ENCODE measurements at places on chromosomes 4 and X. TPM values are rescaled to one million over a fixed set of nuclear protein-coding genes. Genes with fewer than 3 reads are reported as not detected.

The MAD2L1 gene
- total RNA-seq, result 68.7 TPM

The LANCL3 gene
- total RNA-seq, result 0.16 TPM

The EFNB1 gene
- 7.6 TPM for total RNA-seq

The SMIM10L2A gene
- total RNA-seq, result 0.21 TPM

The SPANXA2 gene
- total RNA-seq, result not detected

DNA sequence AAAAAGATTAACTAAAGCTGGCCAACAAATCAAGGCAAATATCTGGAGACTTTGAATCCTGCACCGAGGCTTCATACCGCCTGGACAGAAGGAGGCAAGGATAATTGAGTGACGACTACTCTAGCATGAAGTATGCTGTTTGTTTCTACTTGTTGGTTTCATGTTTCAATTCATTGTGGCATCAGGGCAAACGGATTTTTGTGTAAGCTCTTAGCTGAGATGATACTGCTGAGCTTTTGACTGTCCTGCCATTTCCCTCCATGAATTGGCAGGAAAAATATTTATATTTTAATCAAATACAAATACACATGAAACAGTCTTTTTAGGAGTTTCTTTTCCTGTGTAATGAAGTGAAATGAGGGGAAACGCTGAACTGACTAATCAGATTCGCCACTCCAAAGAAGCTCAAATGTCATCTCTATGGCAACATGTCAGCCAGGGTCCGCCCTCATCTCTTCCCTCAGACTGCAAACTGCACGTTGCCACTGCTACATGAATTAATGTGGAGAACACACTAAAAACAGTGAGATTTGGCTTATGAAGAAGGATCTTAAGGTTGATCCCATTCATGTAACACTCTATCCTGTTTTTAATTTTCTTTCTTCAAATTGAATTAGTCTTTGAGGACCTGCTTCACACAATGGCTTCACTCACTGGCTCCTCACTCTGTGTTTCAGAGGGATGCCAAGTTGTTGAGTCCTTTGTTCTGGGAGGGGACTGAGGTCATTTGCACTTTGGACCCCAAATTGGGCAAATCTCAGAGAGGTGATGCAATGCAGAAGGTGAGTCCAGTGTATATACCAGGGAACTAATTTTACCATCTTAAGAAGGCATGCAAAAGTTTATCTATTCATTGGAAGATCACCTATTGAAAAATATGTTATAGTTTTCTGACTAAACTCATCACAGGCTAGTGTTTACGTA, 149.6 kb upstream of the MID1 start:
- DNase-seq, result no peak
- no peak overlapping the region for H3K4me3 ChIP-seq
- H3K36me3 ChIP-seq, result no peaks in the 10 kb centered on the region
- H3K27me3 ChIP-seq, result no peaks in the 10 kb centered on the region
- no peaks in the 10 kb centered on the region for H3K4me1 ChIP-seq

- H3K4me3 ChIP-seq, result no peak overlapping the region
- no peak for DNase-seq
- no peaks in the 10 kb centered on the region for H3K27me3 ChIP-seq
- peaks cover 45% of the 10 kb centered on the region for H3K4me1 ChIP-seq
- peak overlapping the region; percentile 90 for H3K27ac ChIP-seq
Observed at GRCh38 chrX:43805579-43805978, 76.7 kb downstream of the MAOB start.

GRCh38 chr4:41167191-41167590, 47.2 kb downstream of the APBB2 start:
- no peaks in the 10 kb centered on the region for H3K27me3 ChIP-seq
- no peaks in the 10 kb centered on the region for H3K4me1 ChIP-seq
- H3K36me3 ChIP-seq, result no peaks in the 10 kb centered on the region
- DNase-seq, result no peak
- no peak overlapping the region for H3K4me3 ChIP-seq

GRCh38 chr4:187767158-187767557, 228.4 kb upstream of the ZFP42 start:
- DNase-seq, result no peak
- H3K36me3 ChIP-seq, result no peaks in the 10 kb centered on the region
- H3K4me3 ChIP-seq, result no peak overlapping the region
- no peaks in the 10 kb centered on the region for H3K4me1 ChIP-seq

DNA sequence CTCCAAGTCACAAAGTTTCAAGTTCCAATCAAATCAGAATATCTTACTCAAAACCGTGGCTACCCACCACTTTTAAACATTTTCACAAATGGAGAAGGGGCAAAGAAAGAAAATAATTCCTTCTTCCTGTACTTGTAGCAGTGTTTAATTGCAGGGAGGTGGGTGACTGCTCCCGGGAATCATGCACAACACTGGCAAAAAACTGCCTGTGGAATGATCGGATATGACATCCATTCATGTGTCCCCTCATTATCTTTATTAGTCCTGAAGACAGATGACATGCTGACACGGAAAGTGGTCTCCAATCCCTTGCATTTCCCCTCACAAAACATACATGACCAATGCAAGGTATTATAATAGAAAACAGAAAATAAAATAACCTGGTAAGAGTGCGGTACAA, 2.0 kb downstream of the TSPAN5 start:
- H3K27me3 ChIP-seq, result no peaks in the 10 kb centered on the region
- no peak overlapping the region for H3K27ac ChIP-seq
- H3K4me1 ChIP-seq, result peaks cover 63% of the 10 kb centered on the region
- peaks cover 33% of the 10 kb centered on the region for H3K36me3 ChIP-seq

- no peaks in the 10 kb centered on the region for H3K36me3 ChIP-seq
- no peak for DNase-seq
- no peak overlapping the region for H3K4me3 ChIP-seq
Observed at GRCh38 chr4:119087121-119087520, 48.5 kb upstream of the MYOZ2 start.

GRCh38 chr4:145865274-145865941, 73.2 kb downstream of the ZNF827 start:
- H3K4me3 ChIP-seq, result no peak overlapping the region
- peaks cover 46% of the 10 kb centered on the region for H3K36me3 ChIP-seq
- H3K27me3 ChIP-seq, result no peaks in the 10 kb centered on the region
- H3K4me1 ChIP-seq, result peaks cover 19% of the 10 kb centered on the region

- H3K27ac ChIP-seq, result no peak overlapping the region
- H3K36me3 ChIP-seq, result no peaks in the 10 kb centered on the region
- H3K27me3 ChIP-seq, result no peaks in the 10 kb centered on the region
- H3K4me3 ChIP-seq, result no peak overlapping the region
- DNase-seq, result no peak
Observed at GRCh38 chr4:19832411-19832810, 419.3 kb upstream of the SLIT2 start.

GRCh38 chr4:85548116-85548515, 73.2 kb downstream of the ARHGAP24 start:
- DNase-seq, result no peak
- H3K4me3 ChIP-seq, result no peak overlapping the region
- no peak overlapping the region for H3K27ac ChIP-seq
- H3K36me3 ChIP-seq, result no peaks in the 10 kb centered on the region
- H3K27me3 ChIP-seq, result no peaks in the 10 kb centered on the region

GRCh38 chr4:40515037-40515397, 114.6 kb downstream of the RBM47 start:
- H3K27ac ChIP-seq, result peak overlapping the region; percentile 39
- DNase-seq, result no peak
- H3K4me1 ChIP-seq, result peaks cover 31% of the 10 kb centered on the region

DNA sequence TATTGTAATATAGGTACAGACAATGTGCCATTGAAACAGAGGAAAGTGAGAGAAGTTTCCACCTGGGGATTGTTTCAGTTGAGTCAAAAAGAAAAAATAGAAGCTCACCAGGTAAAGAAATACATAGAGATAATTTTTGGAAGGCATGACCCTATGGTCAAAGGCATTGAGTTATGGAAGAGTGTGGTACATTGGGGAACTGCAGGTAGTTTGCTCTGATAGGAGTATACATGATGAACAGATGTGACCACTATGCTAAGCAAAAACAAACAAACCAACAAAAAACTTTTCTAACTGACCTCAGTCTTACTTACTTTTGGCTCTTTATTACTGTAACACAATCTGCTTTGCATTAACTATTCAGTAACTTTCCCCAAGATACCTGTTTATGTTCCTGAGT, 85.9 kb downstream of the UGT8 start:
- no peak overlapping the region for H3K4me3 ChIP-seq
- no peaks in the 10 kb centered on the region for H3K4me1 ChIP-seq
- no peaks in the 10 kb centered on the region for H3K36me3 ChIP-seq
- peaks cover 1% of the 10 kb centered on the region for H3K27me3 ChIP-seq

DNA sequence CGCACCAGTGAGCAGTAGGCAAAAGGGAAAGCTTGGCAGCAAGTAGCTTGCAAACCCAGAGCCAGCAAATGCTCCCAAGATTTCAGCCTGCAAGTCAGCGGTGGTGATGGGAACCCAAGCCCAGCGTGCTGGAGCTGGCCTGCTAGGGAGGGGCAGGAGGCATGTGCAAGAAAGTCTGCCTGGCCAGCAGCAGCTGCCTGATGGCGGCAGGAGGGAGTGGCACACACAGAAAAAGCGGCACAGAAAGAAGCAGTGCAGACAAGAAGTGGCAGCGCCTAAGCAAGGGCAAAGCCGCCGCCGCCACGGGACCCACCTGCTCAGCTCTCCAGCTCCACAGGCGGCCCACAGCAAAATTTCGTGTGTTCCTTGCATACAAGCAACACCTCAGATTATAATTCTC, 1206.5 kb upstream of the PABPC4L start:
- H3K27ac ChIP-seq, result no peak overlapping the region
- no peaks in the 10 kb centered on the region for H3K4me1 ChIP-seq
- H3K36me3 ChIP-seq, result no peaks in the 10 kb centered on the region

GRCh38 chr4:71559957-71560571, 221.2 kb downstream of the SLC4A4 start:
- DNase-seq, result no peak
- no peak overlapping the region for H3K4me3 ChIP-seq
- peaks cover 2% of the 10 kb centered on the region for H3K27me3 ChIP-seq
- H3K4me1 ChIP-seq, result peaks cover 2% of the 10 kb centered on the region
- no peak overlapping the region for H3K27ac ChIP-seq
- no peaks in the 10 kb centered on the region for H3K36me3 ChIP-seq

DNA sequence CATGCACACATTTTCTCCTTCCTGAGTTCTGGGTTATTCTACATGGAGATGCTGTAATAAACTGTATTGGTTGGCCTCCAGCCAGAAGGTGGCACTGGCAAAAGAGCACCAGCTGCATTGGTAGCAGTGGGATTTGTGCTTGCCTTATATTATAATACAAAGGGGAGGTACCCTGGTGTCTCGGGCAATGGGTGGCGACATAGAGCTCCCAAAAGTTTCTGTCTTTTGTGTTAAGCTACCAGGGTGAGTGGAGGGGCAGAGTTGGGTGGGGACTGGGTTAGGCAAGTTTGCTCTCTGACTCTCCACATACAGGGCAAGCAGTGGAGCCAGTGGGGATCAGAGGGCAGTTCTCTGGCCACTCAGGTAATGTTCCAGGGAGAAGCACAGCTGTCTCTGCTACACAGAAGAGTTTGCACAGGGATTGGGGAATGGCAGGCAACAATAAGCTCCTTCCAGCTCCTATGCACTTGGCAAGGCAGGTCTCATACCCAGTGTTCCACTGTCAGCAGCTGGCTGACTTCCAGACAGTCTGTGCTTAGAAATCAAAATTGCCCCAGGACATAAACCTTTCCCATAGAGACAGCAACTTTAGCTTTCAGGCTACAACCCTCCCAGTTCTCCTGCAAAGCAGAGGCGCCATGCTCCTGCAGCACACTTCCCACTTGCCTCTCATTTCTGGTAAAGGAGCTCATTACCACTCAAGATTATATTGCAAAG, 463.9 kb upstream of the PCDH7 start:
- H3K36me3 ChIP-seq, result no peaks in the 10 kb centered on the region
- no peak for DNase-seq
- H3K4me1 ChIP-seq, result no peaks in the 10 kb centered on the region
- H3K27me3 ChIP-seq, result no peaks in the 10 kb centered on the region
- H3K27ac ChIP-seq, result no peak overlapping the region
- no peak overlapping the region for H3K4me3 ChIP-seq

DNA sequence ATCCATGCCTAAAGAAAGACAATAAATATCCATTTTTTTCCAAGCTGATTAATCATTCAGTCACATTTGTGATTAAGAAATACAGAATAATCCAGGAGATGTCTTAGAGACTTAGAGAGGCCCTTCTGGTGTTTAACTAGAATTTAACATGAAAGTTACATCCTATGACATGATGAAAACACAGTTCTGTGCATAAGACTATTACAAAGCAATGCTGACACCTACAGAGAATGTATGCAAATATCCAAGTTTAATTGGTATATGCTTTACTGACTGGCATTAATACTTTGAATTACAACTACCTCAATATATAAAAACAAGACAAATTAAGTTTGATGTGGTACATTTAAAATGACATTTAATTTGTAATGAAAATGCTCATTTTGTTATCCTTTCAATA, 17.8 kb upstream of the TLL1 start:
- no peak for DNase-seq
- no peaks in the 10 kb centered on the region for H3K36me3 ChIP-seq
- H3K4me1 ChIP-seq, result no peaks in the 10 kb centered on the region

DNA sequence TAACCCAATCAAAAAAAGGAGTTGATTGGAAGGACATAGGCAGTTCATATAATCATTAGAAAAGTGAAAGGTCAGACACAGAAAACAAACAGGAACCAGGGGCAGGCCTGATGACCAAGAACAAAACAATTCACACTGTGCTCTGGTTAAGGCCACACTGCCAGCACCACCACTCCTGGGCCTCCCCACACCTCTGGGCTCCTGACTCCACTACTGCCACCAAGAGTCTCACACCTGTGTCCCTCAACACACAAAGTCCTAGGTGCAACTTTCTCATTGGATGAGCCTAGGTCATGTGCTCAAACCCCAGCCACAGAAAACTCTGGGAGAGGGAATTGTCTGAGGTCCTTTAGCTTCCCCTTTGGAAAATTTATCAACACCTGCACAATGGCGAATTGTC, 11.1 kb upstream of the FAM9C start:
- no peak for DNase-seq
- no peak overlapping the region for H3K27ac ChIP-seq
- no peak overlapping the region for H3K4me3 ChIP-seq

- no peaks in the 10 kb centered on the region for H3K4me1 ChIP-seq
- no peaks in the 10 kb centered on the region for H3K27me3 ChIP-seq
- H3K27ac ChIP-seq, result no peak overlapping the region
- DNase-seq, result no peak
Observed at GRCh38 chr4:187444061-187444460, 551.5 kb upstream of the ZFP42 start.

- no peak overlapping the region for H3K27ac ChIP-seq
- H3K4me1 ChIP-seq, result no peaks in the 10 kb centered on the region
- peaks cover 3% of the 10 kb centered on the region for H3K27me3 ChIP-seq
- no peak for DNase-seq
- H3K36me3 ChIP-seq, result no peaks in the 10 kb centered on the region
- H3K4me3 ChIP-seq, result no peak overlapping the region
Observed at GRCh38 chr4:71268166-71268565, 70.7 kb upstream of the SLC4A4 start.

DNA sequence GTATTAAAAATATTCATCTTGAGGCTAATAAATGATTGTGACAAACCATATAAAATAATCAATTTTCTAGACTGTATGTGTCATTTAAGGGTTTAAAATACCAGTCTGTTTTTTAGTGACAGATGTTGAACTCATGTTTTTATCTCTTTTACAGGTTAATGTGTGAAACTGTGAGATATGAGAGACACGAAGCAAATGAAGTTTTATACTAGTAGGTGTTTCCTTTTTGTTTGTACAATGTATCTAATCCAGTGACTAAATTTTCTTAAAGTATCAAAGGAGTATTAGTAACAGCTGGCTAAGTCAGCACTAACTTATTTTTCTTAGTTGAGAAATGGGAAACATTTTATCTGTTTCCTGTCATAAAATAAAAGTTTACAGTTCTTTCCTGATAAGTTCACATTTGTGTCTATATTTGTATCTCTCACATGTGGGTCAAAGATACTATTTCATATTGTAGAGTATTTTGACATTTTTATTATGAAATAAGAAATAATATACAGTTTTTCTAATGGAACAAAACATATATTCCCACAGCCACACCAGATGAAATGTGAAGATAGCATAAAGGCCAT, 90.3 kb downstream of the RAPGEF2 start:
- H3K27me3 ChIP-seq, result no peaks in the 10 kb centered on the region
- no peak overlapping the region for H3K4me3 ChIP-seq
- DNase-seq, result no peak

All from activated T-helper 2 cell treated with anti-CD3 and anti-CD28 coated beads, Interferon-gamma antibody, Interleukin-2, Interleukin-4, amounts not matched to agents 10 μg/mL and 5 μg/mL and 100 μg/mL, durations not matched to agents 14 hours and 24 hours and 36 hours (primary cell).